ENCODE measurements at places on chromosomes 7 and 10. TPM values are rescaled to one million over a fixed set of nuclear protein-coding genes. Genes with fewer than 3 reads are reported as not detected.

GRCh38 chr7:4235596-4235995 lies 446.5 kb upstream of the FOXK1 start:
- no peak for DNase-seq

GRCh38 chr10:12788277-12788676 lies 213.2 kb downstream of the CCDC3 start:
- DNase-seq, result no peak

OR2A42 gene
- not detected for total RNA-seq

LHPP gene
- 4.1 TPM for total RNA-seq

GRCh38 chr10:62727934-62728333 lies 76.6 kb upstream of the ADO start:
- DNase-seq, result no peak

DNA sequence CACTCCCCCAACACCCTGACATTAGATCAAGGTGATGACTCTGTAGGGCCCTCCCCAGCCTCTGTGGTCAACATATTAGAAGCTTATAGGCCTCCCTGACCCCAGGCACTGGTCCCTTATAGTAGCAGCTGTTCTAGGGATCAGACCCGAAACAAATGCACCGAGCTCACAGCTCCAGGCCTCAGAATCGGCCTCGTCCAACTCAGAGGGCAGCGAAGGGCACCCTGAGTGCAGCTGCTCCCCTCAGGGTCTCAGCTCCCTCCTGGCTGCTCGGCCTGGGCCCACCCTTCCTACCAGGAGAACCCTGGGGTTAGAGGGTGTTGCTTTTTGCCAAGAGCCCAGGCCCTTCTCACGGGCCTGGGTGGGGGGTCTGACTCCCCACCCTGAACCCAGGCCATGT lies 5.0 kb downstream of the ECHS1 start:
- DNase-seq, result no peak

DNA sequence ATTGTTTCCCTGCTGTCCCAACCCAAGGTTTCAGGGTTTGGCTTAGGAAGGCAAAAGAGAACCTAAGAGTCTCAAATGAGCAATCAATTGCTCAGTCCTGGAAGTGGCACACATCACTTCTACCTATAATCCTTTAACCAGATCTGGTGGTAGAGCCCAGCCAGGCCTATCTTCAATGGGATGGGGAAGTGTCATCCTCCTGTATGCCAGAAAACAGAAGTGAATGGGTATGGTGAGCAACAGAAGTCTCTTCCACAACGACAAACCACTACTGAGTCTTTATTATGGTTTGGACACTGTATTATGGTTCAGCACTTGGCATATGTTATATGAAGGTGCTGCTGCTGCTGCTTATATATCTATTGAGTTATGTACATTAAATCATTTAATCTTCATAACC lies 3.0 kb upstream of the AKR1B1 start:
- no peak for DNase-seq

Data from dermis microvascular lymphatic vessel endothelial cell (primary cell).